Foreskin keratinocyte (primary cell): ENCODE measurements at places on chromosomes 4 and X.

DNA sequence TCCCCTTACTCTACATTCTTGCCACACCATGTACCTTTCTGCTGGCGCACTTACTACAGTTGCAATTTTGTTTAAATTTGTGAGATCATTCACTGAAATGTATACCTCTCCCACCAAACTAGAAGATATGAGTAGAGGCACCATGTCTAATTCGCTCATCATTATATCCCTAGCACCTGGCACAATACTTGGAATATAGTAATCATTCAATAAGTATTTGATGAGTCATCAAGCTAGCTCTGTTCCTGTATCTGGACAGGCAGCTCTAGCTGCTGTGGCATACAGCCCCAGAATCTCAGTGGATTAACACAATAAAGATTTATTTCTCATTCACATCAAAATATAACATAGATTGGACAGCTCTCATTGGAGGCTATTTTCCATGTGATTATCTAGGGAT, 245.9 kb downstream of the IDS start:
- DNase-seq = peak; percentile 20

DNA sequence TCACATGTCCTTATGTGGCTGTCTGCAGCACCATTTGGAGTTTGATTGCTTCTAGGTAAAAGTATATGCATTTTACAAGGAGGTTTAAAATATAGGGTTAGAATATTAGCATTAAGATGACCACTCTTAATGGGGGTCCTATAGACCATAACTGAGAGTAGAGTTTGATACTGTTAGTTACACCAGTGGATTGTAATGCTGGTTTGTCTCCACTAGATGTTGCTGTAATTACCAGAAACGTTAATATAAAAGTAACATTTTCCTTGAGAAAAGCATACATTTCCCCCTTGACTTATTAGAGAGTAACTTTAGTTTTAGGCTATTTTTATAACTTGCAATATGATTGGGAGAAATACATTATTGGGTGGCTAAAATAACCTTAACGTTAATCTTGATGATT, 93.0 kb downstream of the ZXDA start:
- DNase-seq = no peak

- DNase-seq = no peak
These were observed 89.5 kb upstream of the CITED1 start for GRCh38 chrX:72395237-72395636.

GRCh38 chr4:40722576-40723161, 27.1 kb upstream of the NSUN7 start:
- DNase-seq = peak; percentile 46

GRCh38 chr4:67765401-67765800, 11.2 kb upstream of the GNRHR start:
- no peak for DNase-seq

- DNase-seq = peak; percentile 64
These were observed 746 bp downstream of the PPAT start for GRCh38 chr4:56434599-56435139.

- DNase-seq = no peak
These were observed 24.7 kb downstream of the TLR10 start for GRCh38 chr4:38757945-38758600.

DNA sequence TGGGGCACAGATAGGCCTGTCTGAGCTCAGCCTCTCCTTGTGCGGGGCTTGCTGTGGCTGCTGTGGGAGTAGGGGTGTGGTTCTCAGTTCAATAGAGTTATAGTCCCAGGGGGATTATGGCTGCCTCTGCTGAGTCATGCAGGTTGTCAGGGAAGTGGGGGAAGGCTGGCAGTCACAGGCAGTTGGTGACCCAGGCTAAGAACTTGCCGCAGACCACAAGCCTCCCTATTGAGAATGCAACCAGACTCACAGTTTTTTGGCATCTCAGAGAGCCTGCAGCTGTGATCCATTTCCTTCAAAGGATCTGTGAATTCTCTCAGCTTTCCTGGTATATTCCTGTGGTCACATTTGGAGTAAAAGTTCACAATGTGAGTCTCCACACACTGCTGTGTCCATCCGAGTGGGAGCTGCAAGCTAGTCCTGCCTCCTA, 364.9 kb downstream of the ZNF674 start:
- DNase-seq = peak; percentile 67

- DNase-seq = no peak
These were observed 344.4 kb downstream of the NR3C2 start for GRCh38 chr4:148097801-148098200.

- peak; percentile 65 for DNase-seq
These were observed 88.6 kb upstream of the PRPS2 start for GRCh38 chrX:12702509-12703091.

GRCh38 chr4:83440148-83440814, 15.3 kb downstream of the HELQ start:
- DNase-seq = no peak

DNA sequence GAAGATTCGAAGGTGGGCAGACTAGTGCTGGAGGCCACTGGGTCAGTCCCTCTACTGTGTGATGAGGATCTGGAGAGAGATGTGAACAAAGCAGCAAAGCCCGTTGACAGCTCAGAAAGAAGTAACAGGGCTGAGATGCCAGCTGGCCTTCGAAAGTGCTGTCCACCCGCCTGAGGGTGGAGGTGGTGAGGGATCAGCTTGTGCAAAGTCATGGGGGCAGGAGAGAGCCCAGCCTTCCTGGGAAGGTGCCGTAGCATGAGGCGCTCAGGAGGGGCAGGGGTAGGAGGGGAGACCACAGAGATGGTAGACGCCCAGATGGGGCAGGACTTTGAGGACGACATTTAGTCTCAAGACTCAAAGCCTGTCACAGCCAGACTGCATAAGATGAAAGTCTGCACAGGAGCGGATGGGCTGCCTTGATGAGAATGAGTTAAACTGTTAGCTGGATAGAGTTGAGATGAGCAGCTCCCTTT, 19.7 kb downstream of the TBC1D14 start:
- no peak for DNase-seq

GRCh38 chr4:41475402-41475801, 62.6 kb upstream of the LIMCH1 start:
- peak; percentile 6 for DNase-seq

- no peak for DNase-seq
These were observed 23.1 kb upstream of the SLC6A14 start for GRCh38 chrX:116413273-116413672.

GRCh38 chr4:39353478-39354253, 12.5 kb downstream of the RFC1 start:
- DNase-seq = peak; percentile 58

DNA sequence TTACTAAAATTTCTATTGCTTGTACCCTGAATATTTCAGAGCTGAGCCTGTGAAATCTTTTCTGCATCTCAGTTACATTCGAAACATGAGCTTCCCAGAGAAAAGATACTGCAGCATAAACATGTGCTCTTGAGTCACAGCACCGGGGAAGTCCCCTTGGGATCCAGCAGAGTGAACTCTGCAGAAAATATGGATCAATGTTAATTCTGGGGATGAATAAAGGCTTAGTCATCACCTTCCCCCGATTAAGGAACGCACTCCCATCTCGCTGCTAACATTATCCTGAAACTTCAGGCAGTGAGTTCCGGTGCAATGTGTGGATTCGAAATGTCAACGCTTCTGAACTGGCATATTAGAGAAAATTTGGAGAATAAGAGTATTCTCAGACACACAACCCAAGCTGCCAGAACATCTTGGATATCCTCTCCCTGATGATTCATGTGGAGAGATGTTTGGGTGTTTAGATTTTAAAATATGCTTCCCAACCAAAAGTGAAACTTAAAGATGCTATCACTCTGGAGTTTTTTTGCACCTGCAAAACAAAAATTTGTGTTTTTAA, 90.8 kb downstream of the IRF2 start:
- peak; percentile 95 for DNase-seq

GRCh38 chrX:27675493-27675892, 85.3 kb downstream of the DCAF8L2 start:
- DNase-seq = peak; percentile 80

DNA sequence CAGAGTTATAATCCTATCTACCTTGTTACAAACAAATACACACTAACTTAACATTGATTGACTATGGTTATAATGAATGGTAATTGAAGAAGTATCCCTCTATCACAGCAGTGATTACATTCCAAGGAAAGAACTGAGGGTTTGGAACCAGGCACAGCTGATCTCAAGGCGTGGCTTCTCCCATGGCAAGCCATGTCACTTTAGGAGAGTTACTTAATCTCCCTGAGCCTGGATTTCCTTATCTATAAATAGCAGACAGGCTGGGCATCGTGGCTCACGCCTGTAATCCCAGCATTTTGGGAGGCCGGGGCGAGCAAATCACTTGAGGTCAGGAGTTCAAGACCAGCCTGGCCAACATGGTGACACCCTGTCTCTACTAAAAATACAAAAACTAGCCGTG, 25.6 kb downstream of the SORBS2 start:
- DNase-seq = no peak

- no peak for DNase-seq
These were observed 1.8 kb downstream of the CCNI start for GRCh38 chr4:77073981-77074380.

DNA sequence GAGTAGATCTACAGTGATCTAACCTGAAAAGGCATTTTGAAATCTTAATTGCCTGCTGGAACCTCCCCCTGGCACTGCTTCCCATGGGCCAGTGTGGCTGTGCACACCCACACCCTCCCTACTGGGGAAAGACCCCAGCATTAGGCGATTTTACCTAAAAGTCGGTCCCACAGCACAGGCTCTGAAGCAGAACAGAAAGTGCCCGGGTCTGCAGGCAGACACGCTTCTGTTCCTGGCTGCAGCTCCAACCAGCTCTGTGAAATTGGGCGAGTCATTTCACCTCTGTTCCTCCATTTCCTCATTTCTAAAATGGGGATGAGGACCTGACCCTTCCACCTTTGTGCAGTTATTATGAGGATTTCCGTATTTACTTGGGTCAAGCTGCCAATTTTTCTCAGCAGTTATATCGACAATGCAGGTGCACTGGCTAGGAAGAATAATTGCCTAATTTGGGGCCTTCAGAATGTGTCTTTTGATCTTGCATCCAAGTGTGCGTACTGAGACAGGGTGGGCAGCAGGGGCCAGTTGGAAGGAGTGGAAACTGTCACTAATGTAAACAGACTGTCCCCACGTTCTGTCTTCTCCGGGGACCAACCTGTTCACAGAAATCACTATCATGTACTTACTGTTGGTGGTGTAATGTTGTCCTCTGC, 7.1 kb downstream of the KLF3 start:
- no peak for DNase-seq

- DNase-seq = no peak
These were observed 3.0 kb upstream of the IRF2 start for GRCh38 chr4:184477201-184477999.

GRCh38 chr4:116272336-116272735, 813.0 kb downstream of the TRAM1L1 start:
- peak; percentile 33 for DNase-seq

DNA sequence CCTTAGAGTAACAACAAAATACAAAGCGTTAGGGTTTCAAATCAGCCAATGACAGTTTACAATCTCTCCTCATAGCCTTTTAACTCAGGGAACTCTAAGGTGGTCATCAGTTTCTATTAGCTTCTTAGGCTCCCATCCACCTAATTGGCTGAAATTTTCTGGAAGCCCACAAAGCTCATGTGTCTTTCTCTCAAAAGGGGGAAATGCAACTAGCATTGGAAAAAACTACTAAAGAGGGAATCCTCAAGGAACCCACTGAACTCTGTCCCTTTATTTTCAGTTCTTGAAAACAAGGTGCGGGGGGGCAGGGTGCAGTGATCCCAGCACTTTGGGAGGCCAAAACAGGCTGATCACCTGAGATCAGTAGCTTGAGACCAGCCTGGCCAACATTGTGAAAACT, 56.4 kb downstream of the PDGFC start:
- no peak for DNase-seq

DNA sequence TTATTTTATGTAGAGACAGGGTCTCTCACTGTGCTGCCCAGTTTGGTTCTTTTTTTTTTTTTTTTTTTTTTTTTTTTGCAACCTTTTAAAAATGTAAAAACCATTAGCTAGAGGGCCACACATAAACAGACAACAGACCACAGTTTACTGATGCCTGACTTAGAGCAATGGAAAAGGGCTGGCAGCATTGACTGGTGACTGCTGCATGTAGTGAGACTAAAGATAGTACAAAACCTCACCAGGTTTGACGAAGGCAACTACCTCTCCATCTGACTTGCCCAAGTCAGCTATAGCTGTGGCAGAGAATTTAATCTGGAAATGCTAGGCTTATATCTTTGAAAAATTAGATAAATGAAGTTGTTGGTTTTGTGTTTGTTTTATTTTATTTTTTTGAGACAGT, 102.9 kb downstream of the RBM47 start:
- no peak for DNase-seq

DNA sequence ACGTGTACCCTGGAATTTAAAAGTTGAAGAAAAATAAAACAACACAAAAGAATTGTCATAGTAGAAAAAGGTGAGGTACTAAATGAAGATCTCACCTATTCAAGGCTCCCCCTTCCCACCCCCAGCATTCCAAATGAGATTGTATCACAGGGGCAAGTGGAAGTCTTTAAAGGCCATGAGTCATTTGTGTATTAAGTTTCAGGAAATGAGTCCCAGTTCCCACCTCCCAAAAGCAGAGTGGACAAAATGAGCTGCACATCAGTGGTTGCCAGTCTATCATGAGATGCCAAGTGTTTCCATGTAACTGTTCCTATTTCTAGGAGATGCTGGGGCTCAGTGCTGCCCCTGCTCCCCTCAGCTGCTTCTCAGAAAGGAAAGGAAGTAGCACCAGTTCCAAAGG, 20.1 kb downstream of the ARHGEF9 start:
- peak; percentile 6 for DNase-seq

- DNase-seq = no peak
These were observed 19.9 kb upstream of the PABPC5 start for GRCh38 chrX:91414713-91415112.

GRCh38 chrX:24204958-24205357, 55.4 kb downstream of the ZFX start:
- DNase-seq = no peak

GRCh38 chrX:46072791-46073190, 472.4 kb downstream of the ZNF674 start:
- DNase-seq = no peak

DNA sequence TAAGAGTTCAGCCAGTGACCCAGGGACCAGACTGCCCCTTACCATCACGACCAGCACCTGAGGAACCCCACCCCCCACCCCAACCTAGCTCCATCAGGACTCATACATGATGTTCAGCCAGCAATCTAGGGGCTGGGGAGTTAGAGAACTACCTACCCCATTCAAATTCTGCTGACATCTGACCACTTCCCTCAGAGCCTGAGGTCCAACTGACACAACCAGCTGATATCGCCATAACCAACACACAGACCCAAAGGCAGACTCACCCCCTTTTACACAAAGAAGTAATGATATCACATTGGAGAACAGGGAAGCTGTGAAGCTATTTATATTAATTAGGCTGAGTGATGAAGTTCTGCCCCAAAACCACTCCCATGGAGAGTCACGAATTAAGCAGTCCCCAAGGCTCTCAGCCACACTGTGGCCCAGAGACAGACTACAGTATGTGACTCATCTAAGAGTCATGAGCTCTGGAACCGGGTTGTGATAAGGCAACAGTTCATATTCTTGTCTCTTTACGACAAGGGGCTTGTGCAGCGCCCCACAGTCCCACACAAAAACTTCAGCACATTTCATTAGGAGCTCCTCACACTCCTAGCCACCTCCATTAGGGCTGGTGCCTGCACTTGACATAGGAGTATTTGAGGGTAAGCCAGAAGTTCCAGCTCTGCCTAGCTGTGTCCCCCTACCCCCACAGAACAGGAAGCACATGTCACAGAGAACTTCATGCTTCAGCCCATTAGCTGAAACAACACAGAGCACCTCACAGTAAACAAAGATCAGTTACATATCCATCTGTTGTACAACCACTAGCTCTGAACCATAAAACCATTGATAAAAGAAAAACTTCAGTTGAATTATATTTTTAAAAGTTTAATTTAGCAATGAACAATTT, 184.7 kb upstream of the ZCCHC13 start:
- no peak for DNase-seq

- DNase-seq = no peak
These were observed 751 bp upstream of the DOK7 start for GRCh38 chr4:3462321-3462789.
